Activated CD4-positive, alpha-beta T cell treated with anti-CD3 and anti-CD28 coated beads for 24 hours (primary cell): ENCODE measurements at places on chromosomes 13 and 19.

GRCh38 chr19:30119180-30119908 is 177.3 kb downstream of the URI1 start:
- DNase-seq: no peak

- no peak for DNase-seq
Observed at GRCh38 chr19:3135961-3136683, at the start of gene GNA15. TSS of gene GNA15 (plus strand) at chr19:3136033. CDS start at chr19:3136451, 418 bp downstream.

DNA sequence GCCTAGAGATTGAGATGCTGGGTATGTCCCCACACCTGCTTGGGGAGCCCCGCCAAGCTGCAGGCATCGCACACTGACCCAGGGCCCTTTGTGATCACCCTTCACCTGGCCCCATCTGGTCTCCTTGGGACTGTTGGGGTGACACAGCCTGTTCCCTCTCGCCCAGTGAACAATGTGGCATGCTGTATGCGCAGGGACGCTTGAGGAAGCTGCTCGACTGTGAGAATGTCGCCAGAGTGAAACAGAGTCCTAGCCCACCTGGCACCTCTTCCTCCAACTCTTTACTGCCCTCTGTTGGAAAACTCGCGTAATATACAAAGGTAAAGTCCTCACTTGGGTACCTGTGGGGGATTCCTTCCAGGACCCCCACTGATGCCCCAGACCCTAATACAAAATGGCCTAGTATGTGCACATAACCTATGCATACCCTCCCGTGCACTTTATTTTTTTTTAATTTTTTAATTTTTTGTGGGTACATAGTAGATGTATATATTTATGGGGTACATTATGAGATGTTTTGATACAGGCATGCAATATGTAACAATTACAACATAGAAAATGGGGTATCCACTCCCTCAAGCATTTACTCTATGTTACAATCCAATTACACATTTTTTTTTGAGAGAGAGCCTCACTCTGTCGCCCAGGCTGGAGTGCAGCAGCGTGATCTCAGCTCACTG is 9.0 kb downstream of the BLOC1S3 start:
- no peak for DNase-seq

DNA sequence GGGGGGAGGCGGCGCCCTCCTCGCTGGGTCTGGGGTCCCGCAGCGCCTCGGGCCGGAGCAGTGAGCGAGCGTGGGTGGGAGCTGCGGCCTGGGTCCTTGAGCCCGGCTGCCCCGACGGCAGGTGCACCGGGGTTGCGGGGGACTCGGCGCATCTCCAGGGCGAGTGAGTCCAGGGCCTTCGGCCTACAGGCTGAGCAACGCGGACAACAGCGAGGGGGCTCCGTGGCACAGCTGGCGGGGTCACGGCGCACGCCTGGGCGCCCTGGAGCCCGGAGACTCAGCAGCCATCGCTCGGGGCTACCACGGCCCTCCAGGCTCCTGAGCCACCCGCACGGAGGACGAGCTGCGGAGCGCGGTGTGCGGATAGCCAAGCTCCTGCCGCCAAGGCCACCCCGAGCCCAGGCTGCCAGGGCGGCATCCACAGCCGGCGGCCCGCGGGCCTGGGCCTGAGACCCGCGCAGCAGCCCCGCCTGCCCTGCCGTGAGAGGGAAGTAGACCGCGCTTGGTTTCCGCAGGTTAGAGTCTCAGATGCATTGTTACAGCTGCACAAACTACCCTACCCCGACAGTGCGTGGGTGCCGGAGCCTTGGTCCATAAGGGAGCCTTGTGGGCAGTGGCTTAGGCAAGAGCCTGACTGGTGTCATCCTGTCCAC is 253.9 kb upstream of the SGCG start:
- no peak for DNase-seq

DNA sequence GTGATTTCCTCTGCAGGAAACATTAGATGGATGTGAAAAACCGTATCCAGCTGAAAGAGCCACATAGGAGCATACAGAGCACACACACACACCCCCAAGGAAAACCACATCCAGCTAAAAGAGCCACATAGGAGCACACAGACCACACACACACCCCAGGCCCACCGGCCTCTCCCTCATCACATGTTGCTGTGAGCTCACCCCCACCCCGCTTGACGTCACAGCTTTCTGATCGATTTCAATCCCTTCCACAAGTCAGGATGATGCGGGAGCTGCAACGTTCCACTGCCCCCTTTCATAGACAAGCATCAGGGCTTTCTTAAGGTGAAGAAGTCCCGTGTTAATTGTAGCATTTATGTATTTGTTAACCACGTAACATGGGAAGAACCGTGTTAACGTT is 72.4 kb upstream of the SOX1 start:
- DNase-seq: no peak

- no peak for DNase-seq
Observed at GRCh38 chr13:45851956-45852355, 403 bp upstream of the SIAH3 start.

DNA sequence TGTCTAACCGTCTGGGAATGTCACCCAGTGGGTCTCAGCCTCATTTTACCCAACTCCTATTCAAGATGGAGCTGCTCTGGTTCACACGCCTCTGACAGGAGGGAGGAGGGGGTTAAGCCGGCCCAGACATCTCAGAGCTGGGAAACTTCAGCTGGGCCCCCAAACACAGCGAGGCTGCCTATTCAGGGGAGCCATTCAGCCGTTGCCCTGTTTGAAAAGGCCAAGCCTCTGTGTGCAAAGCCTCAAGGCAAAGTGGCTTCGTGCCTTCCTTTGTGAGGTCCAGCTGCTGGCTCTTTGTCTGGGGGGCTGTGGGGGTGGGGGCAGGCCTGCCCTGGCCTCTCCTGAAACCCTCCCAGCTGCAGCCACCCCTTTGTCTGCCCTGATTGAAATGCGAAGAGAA is 147.4 kb downstream of the PTPRS start:
- DNase-seq: no peak

GRCh38 chr13:107205318-107206104 is 637.6 kb upstream of the ARGLU1 start:
- peak; percentile 53 for DNase-seq

DNA sequence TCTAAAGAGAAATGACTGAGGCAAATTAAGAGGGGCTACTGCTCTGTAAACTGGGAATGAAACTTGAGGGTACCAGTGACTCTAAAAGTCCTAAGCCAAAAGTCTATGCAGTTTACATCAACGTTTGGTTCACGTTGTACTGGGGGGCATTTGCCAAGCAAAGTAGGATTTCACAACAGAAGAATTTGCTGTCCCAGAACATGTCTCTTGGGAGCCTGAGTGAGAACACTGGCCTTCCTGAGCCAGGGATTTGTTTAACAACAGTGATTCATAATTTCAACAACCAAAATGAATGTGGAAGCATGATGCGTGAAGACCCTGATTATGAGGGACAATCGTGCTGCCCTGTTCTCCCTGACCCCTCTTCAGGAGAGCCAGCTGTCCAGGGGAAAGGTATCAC is 178.0 kb downstream of the OXGR1 start:
- no peak for DNase-seq

- DNase-seq: no peak
Observed at GRCh38 chr19:14342809-14343208, 38.4 kb upstream of the ADGRE5 start.

- no peak for DNase-seq
Observed at GRCh38 chr13:113775451-113776145, 16.6 kb downstream of the TMEM255B start.
